Activated naive CD4-positive, alpha-beta T cell treated with anti-CD3 and anti-CD28 coated beads, Interleukin-2, amount 10 ng/mL, durations not matched to agents 5 hours and 36 hours (primary cell): ENCODE measurements at places on chromosomes 3 and 15. TPM values are rescaled to one million over a fixed set of nuclear protein-coding genes. Genes with fewer than 3 reads are reported as not detected.

Gene REC114
- total RNA-seq = not detected

Gene KBTBD13
- total RNA-seq = not detected

Gene NCKIPSD
- 37.3 TPM for total RNA-seq

Gene MAP1A
- total RNA-seq = 6.4 TPM

Gene ISLR2
- total RNA-seq = not detected

Gene TPRG1
- 0.24 TPM for total RNA-seq

Gene XXYLT1
- total RNA-seq = 7.0 TPM

Gene PCLAF
- 88.6 TPM for total RNA-seq
